ENCODE measurements at places on chromosomes 6 and 20.

GRCh38 chr20:51910321-51911050 is 108.2 kb upstream of the SALL4 start:
- no peak for DNase-seq

- no peak for DNase-seq
Measured at GRCh38 chr20:47019121-47019824, 124.6 kb downstream of the EYA2 start.

DNA sequence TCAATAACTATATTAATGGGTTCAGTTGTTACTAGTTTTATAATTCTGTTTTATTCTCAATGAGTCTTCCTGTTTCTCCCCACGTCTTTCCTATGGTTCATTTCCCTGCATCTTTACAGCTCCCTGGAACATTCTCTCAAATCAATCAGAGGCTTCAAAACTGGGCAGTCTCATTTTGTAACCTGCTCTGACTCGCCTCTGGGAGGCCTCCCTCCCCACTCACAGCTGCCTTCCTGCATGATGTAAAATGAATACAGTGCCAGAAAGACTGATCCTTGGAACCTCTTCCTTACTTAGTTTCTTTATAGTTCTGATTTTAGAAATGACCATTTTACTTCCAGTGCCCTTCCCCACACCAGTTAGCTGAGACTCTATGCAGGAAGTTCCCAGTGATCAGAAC is 103.9 kb downstream of the ESR1 start:
- DNase-seq = no peak

DNA sequence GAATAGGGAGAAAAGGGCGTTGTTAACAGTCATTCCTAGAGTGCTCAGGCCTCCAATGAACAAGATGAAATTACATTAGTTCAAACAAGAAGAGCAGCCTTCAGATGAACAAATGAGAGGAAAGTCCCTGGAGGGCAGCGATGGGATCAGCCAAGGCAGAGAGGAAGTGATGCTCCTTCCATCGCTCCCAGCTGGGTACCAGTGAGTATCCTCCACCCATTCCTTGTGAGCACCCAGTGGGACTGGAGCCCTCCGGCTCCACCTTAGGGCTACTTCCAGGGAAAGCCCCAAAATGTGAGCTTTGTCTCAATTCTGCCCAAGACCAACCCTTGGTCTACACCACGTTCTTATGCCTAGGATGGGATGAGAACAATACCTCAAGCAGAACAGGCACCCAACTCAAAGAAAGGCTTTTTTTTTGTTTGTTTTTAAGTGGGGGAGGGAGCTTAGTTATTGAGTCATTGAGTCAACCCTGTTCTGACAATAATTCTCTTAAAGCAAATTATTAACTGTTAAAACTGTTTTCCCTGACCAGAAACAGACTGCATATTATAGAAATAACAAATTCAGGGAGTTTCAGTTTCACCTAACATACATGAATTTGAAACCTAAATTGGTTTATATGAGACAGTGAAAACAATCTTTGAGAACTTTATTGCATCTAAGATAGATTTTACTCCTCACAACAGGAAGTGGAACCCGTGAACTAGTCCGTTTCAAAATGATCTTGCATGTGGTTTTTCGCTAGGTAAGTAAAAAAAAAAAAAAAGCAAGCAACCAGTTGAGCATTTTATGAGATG is 106.9 kb downstream of the IPCEF1 start:
- DNase-seq = no peak

DNA sequence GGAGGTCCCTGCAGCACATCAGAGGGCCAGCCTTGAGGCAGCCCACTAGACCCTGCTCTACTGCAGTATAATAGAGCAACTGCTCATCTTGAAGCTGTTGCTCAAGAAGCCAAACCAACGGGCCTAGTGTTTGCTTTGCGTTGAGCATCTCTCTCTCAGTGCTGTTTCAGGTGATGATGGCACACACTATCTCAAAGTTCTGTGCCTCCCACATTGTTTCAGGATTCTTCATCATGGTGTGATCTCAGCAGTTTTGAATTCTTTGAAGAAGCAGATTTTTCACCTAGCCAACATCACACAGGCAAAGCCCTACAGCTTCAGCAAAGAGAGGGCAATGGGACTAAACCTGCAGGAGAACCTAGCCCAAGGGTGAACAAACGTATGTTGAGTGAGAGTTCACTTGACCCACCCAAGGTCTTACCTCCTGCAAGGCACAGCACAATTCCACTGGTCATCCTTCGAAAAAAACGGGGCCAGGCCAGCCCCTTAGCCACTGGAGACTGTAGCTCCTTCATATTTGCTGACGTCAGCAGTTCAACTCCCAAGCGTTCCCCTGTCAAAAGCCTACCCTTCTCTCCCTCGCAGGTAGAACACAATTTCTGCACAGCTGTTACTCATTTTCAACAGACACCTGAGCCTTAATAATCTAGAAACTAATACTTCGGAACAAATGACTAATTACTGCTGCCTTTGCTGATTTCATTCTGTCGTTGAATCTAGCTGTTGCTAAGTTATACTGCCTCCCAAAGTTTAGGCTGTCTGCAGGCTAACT is 15.8 kb downstream of the MYB start:
- no peak for DNase-seq

DNA sequence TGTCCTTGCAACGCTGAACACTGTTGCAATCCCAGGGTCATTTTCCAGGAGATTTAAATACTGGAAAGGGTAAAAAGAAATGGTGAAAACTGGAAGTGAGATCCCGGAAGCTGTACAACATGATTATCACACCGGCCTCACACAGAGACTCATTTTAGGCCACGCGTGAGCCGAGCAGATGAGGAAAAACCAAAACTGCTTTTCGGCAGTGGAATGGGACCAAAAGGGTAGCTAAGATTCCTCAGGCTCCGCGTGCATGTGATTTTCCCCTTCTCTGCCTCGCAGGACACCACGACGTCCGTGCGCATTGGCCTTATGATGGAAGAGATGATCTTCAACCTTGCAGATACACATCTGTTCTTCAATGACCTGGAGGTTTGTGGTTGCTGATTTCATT is 213.7 kb downstream of the ZMYND8 start:
- DNase-seq = no peak

- no peak for DNase-seq
Measured at GRCh38 chr20:25017257-25017803, 24.8 kb upstream of the APMAP start.

GRCh38 chr6:159490298-159490937 is 202.6 kb downstream of the SOD2 start:
- DNase-seq = no peak

- no peak for DNase-seq
Measured at GRCh38 chr6:20724443-20725190, 190.4 kb downstream of the CDKAL1 start.

- DNase-seq = no peak
Measured at GRCh38 chr6:146544616-146545182, 1.1 kb downstream of the RAB32 start.

GRCh38 chr20:44945261-44945660 is 14.9 kb downstream of the TOMM34 start:
- DNase-seq = no peak

GRCh38 chr6:117817499-117817898 is 89.6 kb upstream of the SLC35F1 start:
- no peak for DNase-seq

DNA sequence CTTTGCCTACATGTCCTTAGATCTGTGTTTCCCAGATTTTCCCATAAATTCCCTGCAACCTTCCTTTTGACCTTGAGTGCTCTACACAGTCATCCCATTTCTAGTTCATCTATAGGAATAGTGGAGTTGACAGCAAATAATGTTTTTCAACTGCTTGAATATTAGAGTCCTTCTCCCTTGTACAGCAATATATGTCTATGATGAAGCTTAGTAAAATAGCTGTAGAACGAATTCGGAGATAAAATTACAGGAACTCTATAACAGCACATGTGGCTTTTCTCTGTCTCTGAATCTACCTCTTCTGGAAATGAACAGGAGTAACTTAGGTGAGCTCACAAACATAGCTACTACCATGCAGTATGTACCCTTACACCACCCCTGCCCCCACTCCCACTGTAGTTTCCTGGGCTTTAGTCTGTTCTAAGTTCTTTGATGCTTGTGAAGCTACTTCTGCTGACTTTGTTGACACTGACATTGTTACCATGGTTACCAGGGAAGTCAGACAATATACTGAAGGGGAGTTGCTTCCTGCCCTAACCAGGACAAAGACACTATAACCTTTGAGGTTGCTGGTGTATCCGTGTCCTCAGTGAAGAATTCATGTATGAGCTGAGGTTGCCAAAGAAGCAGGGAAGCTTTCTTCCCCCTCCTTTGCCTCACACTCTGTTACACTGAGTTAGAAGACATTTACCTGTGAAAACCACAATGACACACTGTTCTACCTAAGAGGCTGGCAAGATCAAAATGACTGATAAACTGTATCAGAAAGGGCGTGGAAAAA is 35.8 kb upstream of the SHLD1 start:
- peak; percentile 10 for DNase-seq

GRCh38 chr6:87378947-87379346 is 28.8 kb upstream of the CFAP206 start:
- no peak for DNase-seq

GRCh38 chr6:128925765-128926164 is 42.8 kb downstream of the LAMA2 start:
- DNase-seq = no peak

GRCh38 chr6:41649596-41649995 is 11.3 kb downstream of the MDFI start:
- DNase-seq = no peak

GRCh38 chr20:24935766-24936525 is 13.1 kb upstream of the CST7 start:
- no peak for DNase-seq

- DNase-seq = no peak
Measured at GRCh38 chr6:137791281-137792159, 75.5 kb upstream of the TNFAIP3 start.

- DNase-seq = no peak
Measured at GRCh38 chr20:58102261-58102660, 126.2 kb downstream of the ANKRD60 start.

GRCh38 chr6:139757784-139758183 is 383.3 kb upstream of the CITED2 start:
- no peak for DNase-seq

- DNase-seq = no peak
Measured at GRCh38 chr20:40635971-40636370, 53.1 kb downstream of the MAFB start.

DNA sequence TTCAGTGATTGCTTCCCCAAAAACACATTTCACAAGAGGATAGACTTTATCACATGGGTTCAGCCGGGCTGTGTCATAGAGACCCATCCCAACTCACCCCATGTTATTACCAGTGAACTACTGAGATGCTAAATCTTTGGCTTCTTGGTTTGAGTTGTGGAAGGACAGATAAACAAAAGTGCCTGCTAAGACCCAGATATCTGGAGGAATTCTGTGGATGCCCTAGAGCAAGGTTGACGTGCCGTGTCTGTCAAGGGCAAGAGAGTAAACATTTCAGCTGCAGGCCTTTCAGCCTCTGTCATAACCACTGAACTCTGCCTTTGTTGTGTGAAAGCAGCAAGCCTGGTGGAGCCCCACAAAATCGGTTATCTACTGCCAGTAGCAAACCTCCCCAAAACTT is 11.2 kb upstream of the THBD start:
- DNase-seq = no peak

Measured in stimulated activated CD4-positive, alpha-beta T cell treated with anti-CD3 and anti-CD28 coated beads, Interleukin-1b, Interleukin-23, amount 100 ng/mL, for 1 hour (primary cell).